ENCODE measurements at places on chromosomes 12 and 14.
A peak's percentile ranks its signal among the peaks of the same experiment; 100 is the strongest.

DNA sequence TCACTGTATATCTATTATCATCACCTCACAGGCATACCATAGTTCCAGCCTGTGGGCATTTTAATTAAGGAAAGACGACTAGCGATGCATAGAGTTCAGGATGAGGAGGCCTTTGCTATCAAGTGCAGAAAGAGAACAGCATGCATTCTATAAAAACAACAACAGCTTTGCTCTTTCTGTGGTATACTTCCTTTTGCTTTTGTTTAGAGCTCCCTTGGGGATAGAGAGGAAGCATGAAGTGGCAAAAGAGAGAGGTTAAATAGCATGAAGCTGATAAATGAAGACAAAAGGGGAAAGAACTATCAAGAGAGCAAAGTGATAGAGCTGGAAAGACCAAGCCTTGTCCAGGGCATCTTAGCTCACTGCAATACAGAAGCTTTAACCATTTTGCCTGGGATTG, 23.5 kb downstream of the IFNG-AS1 start:
- no peak for DNase-seq

DNA sequence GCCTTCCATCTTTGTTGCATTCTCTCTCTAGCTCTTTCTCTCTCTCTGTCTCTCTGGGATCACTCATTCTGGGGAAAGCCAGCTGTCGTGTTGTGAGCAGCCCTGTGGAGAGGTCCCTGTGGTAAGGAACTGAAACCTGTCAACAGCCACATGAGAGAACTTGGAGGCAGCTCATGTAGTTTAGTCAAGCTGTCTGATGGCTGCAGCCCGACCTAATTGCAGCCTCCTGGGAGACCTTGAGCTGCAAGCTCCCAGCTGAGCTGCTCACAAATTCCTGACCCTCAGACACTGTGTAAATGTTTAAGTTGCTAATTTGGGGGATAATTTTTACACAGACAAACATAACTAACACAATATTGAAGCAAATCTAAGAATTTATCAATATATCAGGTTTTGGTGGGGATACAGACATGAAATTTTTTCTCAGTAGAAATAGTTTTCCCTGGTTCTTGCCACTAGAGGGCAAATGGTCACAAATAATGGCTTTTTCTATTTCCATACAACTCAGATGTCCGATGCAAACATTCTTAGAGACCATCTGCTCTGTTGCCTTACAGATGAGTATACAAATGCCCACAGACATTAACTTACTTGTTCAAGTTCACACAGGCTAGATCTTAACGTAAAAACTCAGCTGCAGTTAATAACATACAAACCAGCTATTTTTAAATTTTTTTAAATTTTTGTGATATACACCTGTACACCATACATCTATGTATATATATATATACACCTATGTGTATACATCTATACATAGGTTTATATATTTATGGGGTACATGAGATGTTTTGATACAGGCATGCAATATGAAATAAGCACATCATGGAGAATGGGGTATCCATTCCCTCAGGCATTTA, 15.5 kb upstream of the KRR1 start:
- DNase-seq: peak; percentile 64

DNA sequence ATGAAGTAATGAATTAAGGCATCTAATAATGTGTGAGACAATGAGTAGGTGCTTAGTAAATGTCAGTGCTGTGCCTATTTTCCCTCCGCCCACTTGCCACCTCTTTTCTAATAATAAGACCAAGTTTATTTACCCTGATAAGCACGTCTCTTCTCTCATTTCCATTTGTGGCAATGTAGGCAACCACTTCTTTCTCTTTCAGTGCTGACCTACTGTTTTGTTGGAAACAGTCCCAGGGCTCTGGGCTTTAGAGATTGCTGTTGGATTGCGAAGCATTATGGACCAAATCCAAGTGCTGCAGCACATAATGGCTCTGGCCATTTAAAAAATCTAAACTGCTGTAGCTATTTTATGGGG, 141.3 kb upstream of the PLEKHG7 start:
- peak; percentile 99 for DNase-seq

GRCh38 chr14:65359503-65359902, 53.0 kb upstream of the FUT8 start:
- no peak for DNase-seq

DNA sequence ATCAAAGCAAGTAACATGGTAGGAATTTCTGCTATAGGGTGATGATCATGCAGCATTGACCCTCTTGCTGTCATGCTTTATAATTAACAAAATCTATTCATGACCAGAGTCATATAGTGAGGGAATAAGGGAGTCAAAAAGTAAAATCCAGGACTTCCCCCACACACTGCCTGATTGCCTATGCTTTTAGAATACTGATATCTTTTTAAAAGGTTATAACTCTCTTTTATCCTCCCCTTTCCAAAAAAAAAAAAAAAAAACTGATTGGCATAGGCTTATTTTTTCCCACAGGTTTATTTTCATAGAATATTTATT, 51.4 kb downstream of the ZFP36L1 start:
- no peak for DNase-seq

- DNase-seq: peak; percentile 73
Observed at GRCh38 chr12:99004799-99005466, 359.8 kb downstream of the APAF1 start.

GRCh38 chr12:2414810-2415567, 362.2 kb downstream of the CACNA1C start:
- no peak for DNase-seq

DNA sequence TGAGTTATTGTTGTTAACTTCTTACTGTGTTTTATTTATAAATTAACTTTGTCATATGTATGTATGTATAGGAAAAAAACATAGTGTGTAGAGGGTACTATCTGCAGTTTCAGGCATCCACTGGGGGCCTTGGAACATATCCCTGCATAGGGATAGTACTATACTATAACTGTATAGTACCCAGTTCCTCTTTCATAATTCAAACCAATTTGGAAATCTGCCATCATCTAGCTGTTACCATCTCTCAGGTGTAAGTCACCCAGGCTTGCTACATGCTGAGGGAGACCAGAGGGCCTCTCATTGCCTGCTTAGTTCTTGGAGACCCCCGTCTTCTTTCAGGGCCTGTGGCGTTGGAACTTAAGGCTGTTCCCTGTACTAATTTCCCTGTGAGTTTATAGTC, 12.9 kb upstream of the DCD start:
- DNase-seq: peak; percentile 19

GRCh38 chr14:95577870-95578269, 43.0 kb downstream of the GLRX5 start:
- no peak for DNase-seq

DNA sequence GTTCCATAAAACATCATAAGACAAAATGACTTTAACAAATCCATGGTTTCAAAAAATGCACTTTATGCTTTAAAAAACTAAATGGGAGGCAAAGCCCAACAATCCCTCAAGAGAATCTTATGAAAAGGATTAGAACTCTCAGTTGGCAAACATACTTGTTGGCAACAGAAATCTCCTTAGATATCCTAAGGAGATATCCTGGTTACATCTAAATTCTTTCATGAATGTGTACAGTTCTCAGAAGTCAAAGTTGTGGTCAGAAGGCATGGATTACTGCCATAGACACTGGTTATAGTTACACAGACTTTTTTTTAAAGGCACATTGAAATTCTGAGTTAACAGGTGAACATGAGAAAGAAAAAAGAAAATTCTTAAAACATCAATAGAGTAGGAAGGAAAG, 17.5 kb upstream of the ISM2 start:
- DNase-seq: no peak

DNA sequence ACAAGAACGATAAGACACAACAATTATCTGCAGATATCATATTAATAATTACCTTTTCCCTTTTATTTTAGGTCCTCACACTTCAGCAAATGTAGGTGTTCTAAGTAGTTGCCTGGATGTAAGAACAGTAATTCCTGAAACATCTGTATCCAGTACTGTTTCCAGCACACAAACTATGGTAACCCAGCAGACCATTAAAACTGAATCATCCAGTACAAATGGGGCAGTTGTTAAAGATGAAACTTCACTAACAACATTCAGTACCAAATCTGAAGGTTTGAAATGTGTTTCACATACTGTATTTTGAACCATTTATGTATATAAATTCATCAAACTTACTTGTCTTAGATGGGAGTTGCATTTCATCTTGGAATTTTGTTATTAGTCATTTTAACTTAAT, 31.0 kb downstream of the HCFC2 start:
- DNase-seq: no peak

DNA sequence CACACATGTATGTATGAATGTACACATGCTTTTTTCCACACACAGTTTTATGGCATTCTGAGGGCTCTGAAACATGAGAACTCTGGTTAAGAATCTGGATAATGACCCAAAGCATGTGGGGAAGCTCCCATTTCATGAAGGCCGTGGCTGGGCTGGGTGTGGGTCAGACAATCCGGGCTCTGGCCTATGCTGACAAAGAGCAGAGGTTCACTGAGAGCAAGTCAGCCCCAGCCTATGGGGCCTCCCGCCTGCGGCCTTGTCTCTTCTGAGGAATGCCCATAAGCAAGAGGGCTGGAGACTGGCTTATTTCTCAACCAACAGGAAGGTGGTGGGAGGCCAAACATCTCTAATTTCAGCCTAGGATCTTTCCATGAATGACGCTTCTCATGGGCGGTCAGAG, 8.5 kb downstream of the MYH6 start:
- no peak for DNase-seq

GRCh38 chr14:55373784-55374705, 37.6 kb downstream of the ATG14 start:
- DNase-seq: no peak

GRCh38 chr12:106110626-106111300, 28.0 kb downstream of the NUAK1 start:
- no peak for DNase-seq

- DNase-seq: no peak
Observed at GRCh38 chr12:11731455-11731854, 82.0 kb downstream of the ETV6 start.

DNA sequence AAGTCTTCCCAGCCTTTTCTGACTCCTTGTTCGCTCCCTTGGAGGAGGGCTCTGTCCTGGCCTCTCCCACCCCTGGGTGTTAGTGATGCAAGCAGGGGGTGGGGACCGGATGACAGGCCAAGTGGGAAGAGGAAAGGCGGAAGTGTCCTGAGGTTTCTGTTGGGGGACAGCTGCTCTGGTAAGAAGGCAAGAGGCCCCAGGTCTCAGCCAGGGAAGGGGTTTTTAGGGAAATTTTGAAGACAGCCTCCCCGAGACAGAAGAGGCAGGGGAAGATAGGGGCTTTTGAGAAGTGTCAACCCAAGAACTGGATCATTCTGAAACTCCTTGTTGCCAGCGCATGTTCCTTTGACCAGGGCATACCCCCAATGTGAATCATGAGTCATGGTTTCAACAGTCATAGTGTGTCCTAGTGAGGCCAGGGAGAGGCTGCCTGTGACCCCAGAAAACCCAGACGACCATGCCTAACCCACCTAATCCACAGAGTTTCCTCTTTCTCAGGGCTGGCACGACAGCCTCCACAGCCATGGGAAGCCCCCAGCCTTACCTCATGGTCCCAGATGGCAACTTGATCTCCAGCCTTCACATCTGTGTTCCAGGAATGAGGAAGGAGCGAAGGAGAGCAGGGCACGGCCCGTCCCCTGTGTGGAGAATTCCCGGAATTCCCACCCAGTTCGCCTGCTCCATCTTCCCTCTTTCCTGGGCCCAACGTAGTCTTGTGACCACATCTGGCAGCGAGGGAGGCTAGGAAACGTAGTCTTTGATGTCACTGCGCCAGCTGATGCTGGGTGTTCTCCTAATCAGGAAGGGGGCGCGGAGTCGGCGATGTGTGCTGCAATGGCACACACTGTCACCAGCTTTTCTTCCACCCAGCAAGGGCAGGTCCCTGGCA, 4.9 kb upstream of the GPR132 start:
- no peak for DNase-seq

GRCh38 chr12:50922820-50923219, 29.5 kb upstream of the HIGD1C start:
- DNase-seq: peak; percentile 48

DNA sequence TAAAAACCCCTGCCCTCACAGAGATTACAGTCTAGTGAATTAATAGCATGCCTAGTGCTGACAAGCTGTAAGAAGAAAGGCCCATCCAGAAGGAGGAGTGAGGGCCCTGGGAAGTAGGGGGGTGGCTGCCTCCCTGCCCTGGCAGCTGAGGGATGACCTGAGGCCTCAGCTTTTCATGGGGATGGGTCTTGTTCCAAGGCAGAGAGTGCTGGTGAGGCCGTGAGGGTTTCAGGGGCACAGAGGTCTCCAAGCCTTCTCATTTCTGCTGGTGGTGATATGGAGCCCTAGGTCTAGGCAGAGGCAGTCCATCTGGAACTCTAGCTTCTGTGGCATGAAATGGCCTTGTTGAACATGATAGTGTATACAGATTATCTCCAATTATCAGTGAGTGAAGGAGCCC, 114.4 kb downstream of the ZFP36L1 start:
- DNase-seq: no peak

GRCh38 chr12:7068240-7068993, 7.9 kb downstream of the C1S start:
- peak; percentile 92 for DNase-seq

GRCh38 chr14:61710853-61711817, 15.8 kb downstream of the HIF1A start:
- no peak for DNase-seq

GRCh38 chr12:30047516-30048254, 263.9 kb upstream of the TMTC1 start:
- DNase-seq: no peak

DNA sequence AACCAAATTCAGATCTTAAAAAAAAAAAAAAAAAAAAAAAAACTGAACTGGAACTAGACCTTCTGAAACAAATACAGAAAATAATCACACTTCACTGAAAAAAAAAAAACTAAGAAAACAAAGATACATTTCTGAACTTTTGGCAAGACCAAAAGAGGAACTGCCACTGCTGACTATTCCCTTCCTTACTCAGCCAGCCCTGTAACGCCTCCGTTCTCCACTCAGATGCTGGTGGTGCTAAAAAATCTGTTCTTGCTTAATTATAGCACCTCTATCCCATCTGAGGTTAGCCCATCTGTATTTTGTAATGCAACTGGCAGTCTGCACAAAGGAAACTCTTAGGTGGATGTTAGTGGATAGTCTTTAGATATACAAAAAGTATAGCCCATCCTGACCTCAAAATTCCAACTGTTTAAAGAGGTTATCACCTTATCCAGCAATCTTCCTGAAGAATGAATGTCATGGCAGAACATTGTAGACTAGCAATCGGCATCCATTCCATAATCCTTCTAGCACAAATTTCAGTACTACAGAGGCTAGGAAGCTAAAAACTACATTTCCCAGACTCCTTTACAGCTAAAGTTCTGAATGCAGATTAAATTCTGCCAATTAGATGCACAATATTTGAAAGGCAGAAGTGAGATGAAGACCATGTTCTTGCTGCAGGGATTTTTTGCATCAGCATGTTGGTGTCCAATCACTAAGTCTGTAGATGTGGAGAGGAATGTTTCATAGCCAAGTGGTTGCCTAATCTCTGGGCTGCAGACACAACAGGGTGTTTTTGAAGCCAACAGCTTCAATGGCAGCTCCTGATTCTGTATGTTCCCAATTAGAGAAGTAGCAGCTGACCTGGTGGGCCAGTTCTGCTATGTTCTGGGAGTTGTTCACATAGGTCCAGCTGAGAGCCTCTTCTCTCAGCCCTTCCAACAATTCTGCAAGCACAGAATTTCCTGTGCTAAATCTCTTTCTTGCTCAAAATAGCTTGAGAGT, 5.7 kb downstream of the MAP3K9 start:
- DNase-seq: no peak

Data from G401 (cell line).